NCI-H69 (cell line): ENCODE measurements at places on chromosomes 6 and 20.

- peak; percentile 57 for DNase-seq
Measured at GRCh38 chr6:104050455-104050854, 809.3 kb downstream of the HACE1 start.

GRCh38 chr6:160974304-160974771 is 17.2 kb upstream of the MAP3K4 start:
- DNase-seq: no peak

DNA sequence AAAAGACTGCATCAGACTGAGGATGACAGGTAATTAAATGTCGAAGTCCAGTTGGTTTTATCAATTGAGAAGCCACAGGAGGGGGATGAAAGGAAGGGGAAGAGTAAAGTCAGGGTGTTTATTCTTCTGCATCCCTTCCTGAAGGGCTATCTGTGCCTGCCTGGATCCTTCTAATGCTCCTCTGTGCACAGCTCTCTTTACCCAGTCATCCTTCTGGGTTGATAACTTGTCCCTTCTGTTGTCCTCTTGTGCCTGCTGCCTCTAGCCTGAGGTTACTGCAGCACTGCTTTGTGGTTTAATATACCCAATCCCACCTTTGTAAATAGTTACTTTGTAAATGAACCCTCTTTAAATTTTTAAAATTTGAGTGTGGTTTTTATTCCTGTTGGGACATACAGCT is 1127.3 kb downstream of the EPHA7 start:
- peak; percentile 40 for DNase-seq

DNA sequence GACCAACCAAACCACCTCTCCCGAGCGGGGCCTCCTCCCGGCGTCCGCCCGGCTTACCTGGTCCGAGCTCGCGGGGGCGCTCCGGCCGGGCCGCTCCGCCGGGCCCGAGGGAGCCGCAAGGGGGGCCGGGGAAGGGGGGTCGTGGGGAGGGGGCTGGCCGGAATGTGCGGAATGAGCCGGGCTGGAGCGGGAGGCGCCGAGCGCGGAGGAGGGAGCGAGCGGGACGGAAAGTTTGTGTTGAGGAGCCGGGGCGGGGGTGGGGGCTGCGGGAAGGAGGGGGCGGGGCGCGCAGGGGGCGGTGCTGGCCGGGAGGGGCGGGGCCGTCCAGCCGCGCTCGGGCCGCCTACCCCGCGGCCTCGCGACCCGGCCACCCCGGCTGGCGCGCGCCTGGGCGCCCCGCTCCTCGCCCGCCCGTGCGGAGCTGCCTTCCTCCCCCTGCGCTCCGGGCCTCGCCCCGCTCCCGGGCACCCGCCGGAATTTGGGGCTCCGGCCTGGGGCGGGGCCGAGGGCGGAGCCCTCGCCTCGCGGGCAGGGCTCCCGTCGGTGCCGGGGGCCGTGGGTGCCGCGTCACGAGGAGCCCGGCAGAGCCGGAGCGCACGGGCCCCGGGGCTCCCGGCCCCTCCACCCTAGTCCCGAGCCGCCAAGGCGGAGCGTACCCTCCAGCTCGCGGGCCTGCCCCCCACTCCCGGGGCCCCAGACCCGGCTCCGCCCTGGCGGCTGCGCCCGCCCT is at the start of gene TEAD3:
TSS of gene TEAD3 (minus strand) at position 239 of the 730 bp plus-strand sequence.
- peak; percentile 59 for DNase-seq

DNA sequence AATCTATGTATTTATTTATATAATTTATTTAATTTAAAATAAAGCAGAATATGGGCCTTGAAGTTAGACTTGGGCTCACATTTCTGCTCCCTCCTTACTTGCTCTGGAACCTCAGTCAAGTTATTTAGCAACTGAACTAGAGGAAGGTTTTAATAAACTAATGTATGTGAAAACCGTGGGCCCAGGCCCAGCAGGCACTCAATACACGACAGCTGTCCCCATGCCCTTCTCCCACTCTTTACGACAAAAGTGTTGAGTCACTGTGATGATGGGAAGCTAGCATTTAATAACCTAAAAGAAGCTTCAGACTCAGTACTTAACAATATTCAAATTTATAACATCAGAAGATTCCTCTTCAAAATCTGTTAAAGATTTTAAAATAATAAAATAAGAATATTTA is 46.7 kb downstream of the SERAC1 start:
- DNase-seq: no peak

GRCh38 chr6:37042150-37042549 is 36.7 kb downstream of the FGD2 start:
- DNase-seq: no peak

DNA sequence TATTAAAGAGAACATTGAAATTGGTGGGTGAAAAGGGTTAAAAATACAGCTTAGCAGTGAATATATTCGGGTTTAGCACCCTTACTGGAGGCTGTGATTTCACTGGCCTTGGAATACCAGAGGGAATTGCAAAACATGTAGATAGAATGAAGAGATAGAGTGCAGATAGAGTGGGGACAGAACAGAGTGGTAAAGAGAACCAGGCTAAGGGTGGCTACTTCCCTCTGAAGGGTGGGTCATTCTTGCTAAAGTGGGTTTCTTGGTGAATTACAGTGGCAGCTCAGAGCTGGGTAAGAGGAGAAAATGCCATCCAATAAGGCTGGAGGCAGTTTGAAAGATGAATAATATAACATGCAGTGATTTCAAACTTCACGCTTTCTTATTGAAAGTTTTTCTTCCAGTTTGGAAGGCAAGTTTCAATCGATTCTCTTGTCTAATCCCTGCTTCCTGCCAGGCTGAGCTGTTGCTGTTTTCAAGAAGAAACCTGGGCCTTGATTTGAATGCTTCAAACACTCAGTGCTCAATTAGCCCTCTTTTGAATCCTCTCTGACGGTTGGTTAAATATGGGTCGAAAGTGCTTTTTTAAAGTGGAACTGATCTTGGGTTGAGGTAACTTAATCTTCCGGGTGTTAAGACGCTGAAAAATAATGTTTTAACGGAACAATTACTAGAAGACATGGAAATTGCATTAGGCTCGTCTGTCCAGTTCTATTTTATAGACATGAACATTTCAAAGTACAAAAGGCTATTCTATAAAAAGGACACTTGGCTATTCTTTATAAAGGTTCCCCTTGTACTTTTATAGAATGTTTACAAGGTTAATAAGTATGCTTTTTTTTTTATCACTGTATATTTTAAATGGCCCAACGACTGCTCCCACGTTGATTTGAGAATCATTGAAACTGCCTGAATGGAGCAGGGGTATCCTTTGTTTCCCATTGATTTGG is 203.3 kb downstream of the BCAS1 start:
- no peak for DNase-seq

- peak; percentile 95 for DNase-seq
Measured at GRCh38 chr20:21607971-21608725, 94.3 kb upstream of the NKX2-2 start.

GRCh38 chr6:81861281-81861680 is 108.8 kb upstream of the TENT5A start:
- no peak for DNase-seq

DNA sequence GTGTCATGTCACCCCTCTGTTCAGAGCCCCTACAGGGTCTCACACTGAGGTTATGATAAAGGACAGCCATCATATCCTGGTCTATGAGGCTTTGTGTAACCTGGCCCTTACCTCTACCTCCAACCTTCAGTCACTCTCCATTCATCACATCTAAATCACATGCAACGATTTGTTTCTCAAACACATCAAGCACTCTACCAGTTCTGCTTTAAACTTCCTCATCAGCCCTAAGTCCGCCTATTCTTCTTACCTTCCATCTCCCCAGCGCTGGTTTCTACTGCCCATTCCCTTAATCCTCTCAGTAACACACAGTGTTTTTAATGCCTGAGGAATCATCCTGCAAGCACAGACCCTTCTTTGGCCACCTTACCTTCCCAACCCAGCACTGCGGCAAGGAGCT is 17.9 kb upstream of the BACH2 start:
- no peak for DNase-seq

GRCh38 chr20:16111852-16112412 is 461.3 kb downstream of the KIF16B start:
- DNase-seq: peak; percentile 53

DNA sequence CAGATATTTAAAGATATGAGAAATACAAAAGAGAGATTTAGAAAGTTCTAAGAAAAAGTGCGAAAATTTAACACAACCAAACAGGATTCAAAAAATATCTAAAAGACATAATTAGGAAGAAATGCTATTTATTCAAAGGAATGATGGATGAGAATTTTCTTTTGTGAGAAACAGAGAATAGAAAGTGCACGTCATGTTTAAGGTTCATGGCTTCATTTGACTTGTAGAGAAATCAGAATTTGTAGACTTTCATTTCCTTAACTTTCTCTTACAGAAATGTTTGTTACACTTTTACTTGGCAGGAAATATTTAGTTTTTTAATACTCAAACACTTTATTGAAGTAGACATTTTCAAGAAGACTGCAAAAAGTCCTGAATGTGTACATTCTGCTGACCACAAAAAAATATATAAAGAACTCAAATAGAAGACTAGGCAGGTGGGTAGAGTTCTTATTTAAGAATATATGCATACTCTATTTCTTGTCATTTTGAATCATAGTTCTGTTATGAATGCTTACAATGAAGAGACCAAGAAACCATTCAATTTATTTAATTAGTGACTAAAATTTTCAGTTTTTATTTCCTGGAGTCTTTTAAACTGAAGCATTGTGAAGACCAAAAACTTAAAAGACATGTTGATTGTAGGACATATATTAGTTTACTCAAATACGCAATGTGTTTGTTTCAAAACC is 710.5 kb upstream of the HS3ST5 start:
- peak; percentile 7 for DNase-seq

DNA sequence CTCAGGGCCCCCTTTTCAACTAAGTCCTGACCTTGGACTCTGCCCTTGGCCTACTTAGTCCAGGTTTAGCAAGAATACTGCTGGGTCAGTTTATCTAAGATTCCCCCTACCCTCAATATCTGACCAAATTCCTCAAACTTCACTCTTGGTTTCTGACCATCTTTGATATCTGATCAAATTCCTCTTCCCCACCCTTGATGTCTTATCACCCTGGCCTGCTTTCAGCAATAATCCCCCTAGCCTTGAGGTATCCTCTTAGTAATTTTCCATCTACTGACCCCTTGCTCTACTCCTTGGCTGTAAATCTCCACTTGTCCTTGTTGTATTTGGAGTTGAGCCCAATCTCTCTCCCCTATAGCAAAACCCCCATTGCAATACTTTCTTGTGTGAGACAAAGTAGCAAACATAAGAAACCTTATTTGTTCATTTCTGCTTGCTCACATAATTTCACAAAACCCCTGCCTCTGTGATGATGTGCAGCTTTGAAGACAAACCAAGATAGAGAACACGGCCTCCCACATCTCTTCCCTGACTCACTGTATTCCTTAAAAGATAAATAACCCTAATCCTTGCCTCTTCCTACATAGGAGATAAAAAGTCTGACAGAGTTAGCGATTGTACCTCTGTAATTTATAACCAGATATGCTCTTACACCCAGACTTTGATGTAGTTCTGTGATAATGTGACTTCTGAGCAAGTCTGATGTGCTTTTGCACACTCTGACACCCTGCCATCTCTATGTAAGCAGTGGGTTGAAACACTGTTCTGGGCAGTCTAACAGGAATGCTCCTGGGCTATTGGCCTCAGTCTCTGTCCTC is 13.8 kb upstream of the IYD start:
- DNase-seq: no peak

- no peak for DNase-seq
Measured at GRCh38 chr6:8087870-8088754, 14.2 kb downstream of the EEF1E1 start.
